Activated CD8-positive, alpha-beta T cell treated with anti-CD3 and anti-CD28 coated beads for 36 hours (primary cell): ENCODE measurements at places on chromosomes 6 and 20. TPM values are rescaled to one million over a fixed set of nuclear protein-coding genes. Genes with fewer than 3 reads are reported as not detected.

GRCh38 chr6:34158876-34159275 lies 13.0 kb upstream of the GRM4 start:
- DNase-seq: no peak
- peaks cover 6% of the 10 kb centered on the region for H3K27me3 ChIP-seq
- H3K36me3 ChIP-seq: no peaks in the 10 kb centered on the region

DNA sequence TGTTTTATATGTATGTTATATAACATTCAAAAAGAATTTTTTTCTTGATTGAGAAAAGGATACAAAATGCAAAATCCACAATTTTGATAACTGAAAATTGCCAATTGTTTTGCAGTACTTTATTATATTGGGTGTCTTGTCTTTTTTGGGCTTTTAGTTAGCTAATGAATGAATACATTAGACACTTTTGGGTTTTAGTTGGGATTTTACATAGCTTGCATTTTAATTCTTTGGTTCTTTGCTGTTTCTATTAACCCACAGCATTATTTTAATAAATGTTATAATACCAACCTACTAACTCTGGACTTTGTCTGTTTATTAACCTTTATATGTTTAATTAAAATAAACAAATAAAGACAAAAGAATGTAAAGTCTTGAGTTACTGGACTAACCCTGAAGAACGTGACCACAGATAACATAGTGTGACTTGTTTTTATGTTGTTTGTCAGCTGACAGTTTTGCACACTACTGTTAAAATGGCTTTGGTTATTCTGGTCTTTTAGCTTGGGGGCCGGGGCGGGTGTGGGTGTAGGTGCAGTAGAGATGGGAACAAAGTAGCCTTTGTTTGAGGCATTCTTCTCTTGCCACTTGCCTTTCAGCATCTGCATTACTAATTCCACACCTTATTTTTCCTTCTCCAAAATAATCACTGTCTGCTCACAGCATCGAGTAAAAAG lies 159.1 kb downstream of the QKI start:
- H3K4me3 ChIP-seq: no peak overlapping the region
- no peaks in the 10 kb centered on the region for H3K27me3 ChIP-seq
- no peak overlapping the region for H3K27ac ChIP-seq
- H3K36me3 ChIP-seq: peaks cover 10% of the 10 kb centered on the region
- H3K4me1 ChIP-seq: no peaks in the 10 kb centered on the region

GRCh38 chr6:16206595-16207037 lies 31.8 kb upstream of the GMPR start:
- no peak overlapping the region for H3K27ac ChIP-seq
- no peaks in the 10 kb centered on the region for H3K4me1 ChIP-seq
- no peak overlapping the region for H3K4me3 ChIP-seq
- no peaks in the 10 kb centered on the region for H3K36me3 ChIP-seq

DNA sequence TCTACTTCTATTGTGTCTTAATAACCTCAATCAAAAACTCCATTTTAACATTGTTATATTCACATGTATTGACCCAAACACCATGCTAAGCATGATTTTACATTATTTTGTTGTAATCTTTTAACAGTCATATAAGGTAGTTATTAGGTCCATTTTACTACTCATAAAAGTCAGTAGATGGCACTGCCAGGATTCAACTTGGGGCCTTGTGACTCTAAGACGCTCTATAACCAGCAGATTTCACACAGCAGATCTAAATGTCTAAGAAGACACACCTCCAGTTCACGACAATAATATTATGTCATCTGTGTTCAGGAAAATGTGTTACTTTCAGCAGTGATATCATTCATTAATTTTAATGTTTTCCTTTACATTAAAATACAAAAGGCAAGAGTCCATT lies 88.0 kb downstream of the FRK start:
- H3K27me3 ChIP-seq: peaks cover 4% of the 10 kb centered on the region
- H3K36me3 ChIP-seq: no peaks in the 10 kb centered on the region
- no peaks in the 10 kb centered on the region for H3K4me1 ChIP-seq
- H3K4me3 ChIP-seq: no peak overlapping the region
- no peak overlapping the region for H3K27ac ChIP-seq

DNA sequence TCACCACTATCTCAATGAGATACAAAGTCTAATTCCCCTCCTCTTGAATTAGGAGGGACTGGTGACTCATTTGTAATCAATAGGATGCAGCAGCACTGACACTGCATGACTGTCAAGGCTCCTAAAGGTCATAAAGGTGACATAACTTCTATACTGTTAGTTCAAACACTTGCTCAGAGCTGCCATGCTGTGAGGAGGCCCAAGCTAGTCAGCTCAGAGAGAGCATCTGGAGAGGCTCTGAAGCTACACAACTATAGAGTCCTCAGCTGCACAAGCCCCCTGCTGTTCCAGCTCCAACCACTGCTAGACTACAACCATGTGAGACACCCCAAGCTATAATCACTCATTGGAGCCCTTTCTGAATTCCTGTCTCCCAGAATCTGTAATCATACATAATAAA lies 17.0 kb upstream of the HEY2 start:
- H3K4me3 ChIP-seq: no peak overlapping the region
- no peaks in the 10 kb centered on the region for H3K36me3 ChIP-seq
- peak; percentile 18 for DNase-seq
- peaks cover 25% of the 10 kb centered on the region for H3K27me3 ChIP-seq
- no peaks in the 10 kb centered on the region for H3K4me1 ChIP-seq

DNA sequence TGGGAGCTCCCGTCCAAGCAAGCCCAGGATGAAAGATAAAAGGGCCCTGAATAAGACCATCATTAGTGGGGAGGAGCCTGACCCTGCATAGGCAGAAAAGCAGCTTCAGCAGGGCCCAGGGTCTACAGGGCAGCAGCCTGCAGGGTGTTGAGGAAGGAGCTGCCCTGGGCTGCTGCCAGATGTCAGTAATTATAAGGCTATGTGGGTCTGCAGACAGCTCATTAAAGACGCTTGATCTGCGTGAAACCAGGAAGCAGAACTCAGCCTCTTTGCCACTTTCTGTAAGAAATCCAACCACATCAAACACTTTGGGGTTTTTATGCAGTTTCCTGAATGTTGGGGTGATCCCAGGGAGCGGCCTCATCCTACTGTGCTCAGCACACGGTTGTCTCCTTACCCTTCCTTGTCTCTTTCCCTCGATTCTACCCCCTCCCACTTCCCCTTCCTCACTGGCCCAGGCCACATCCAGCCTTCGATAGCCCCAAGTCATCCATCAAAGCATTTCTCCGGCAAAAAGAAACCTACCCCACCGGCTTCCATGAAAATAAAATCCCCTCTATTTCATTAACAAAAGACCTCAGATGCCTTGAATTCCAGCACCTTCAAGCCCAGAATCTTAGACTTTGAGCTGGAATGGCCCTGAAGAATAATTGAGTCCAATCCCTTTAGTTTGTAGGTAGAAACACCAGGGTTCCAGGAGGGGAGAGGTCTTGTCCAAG lies 1.0 kb upstream of the TGM6 start:
- peaks cover 9% of the 10 kb centered on the region for H3K27me3 ChIP-seq
- peak; percentile 40 for DNase-seq

The VGLL2 gene
- not detected for total RNA-seq

The WFDC10B gene
- not detected for total RNA-seq

The OPN5 gene
- not detected for total RNA-seq

The C6orf58 gene
- total RNA-seq: not detected
